Stimulated activated CD8-positive, alpha-beta memory T cell treated with anti-CD3 and anti-CD28 coated beads, Interleukin-15, amount 100 ng/mL, for 1 hour (primary cell): ENCODE measurements at places on chromosomes 6 and 20.

GRCh38 chr6:143598466-143599080 lies 79.2 kb upstream of the PHACTR2 start:
- DNase-seq, result no peak

DNA sequence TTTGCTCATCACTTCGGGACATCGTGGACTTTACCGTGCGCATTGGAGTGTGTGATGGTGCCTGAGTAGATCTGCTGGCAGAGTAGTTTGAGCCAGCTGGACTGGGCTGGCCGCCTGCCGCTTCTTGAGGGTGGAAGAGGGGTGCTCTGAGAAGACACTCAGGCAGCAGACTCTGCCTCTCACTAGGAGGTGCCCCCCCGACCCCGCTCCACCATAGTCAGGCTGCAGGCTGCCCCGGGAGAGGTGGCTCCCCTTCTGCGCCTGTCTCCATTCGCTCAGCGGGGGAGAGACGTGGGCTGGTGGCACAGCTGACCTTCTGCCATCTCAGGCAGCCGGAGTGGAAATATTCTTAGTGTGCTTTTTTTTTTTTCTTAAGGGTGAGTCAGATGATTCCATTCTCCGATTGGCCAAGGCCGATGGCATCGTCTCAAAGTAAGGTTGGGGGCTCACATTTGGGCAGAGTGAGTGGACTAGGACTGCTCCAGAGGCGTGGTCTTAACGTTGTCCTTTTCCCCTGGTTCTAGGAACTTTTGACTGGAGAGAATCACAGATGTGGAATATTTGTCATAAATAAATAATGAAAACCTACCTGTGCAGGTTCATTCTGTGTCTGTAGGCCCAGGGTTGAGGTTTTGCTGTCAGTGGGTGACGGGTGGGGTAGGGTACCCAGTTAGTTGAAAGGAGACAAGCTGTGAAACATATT lies 1.2 kb downstream of the RPS21 start:
- DNase-seq, result no peak

DNA sequence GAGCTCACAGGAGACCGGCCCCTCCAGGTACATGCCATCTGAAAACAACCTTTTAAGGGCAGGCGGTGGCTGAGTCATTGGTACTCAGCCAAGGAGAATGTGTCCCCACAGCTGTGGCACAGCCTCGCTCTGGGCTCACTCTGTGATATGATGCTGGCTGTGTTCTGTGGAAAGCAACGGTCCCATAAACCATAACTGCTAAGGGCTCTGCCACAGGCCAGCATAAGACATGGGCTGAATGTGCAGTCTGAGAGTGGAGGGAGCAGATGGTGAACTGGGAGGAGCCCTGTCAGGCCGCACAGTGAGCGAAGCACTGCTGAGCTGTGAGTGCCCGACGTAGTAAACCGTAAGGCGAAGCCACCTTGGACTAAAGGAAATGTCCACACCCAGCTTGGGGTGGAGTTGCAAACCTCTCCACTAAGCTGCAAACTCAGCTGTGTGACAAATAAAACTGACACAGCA lies 375.8 kb downstream of the THBS2 start:
- no peak for DNase-seq

GRCh38 chr6:96931198-96931597 lies 6.7 kb downstream of the KLHL32 start:
- no peak for DNase-seq

DNA sequence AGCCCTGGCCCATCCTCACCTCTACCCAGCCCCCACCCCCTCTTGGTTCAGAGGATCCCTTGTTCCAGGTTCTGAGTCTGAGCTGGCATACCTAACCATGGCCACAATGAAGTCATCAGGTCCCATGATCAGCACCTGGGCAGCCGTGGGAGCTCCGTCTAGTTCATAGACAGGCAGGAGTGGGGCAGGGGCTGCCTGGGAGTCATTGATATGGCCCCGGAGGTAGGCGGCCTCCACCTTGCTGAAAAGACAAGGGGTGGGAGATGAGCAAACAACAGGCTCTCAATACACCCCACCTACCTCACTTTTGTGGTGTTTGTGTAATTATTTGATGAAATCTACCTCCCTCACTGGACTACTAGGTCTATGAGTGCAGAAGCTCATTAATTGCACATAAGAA lies 20.4 kb downstream of the GGT7 start:
- DNase-seq, result no peak

DNA sequence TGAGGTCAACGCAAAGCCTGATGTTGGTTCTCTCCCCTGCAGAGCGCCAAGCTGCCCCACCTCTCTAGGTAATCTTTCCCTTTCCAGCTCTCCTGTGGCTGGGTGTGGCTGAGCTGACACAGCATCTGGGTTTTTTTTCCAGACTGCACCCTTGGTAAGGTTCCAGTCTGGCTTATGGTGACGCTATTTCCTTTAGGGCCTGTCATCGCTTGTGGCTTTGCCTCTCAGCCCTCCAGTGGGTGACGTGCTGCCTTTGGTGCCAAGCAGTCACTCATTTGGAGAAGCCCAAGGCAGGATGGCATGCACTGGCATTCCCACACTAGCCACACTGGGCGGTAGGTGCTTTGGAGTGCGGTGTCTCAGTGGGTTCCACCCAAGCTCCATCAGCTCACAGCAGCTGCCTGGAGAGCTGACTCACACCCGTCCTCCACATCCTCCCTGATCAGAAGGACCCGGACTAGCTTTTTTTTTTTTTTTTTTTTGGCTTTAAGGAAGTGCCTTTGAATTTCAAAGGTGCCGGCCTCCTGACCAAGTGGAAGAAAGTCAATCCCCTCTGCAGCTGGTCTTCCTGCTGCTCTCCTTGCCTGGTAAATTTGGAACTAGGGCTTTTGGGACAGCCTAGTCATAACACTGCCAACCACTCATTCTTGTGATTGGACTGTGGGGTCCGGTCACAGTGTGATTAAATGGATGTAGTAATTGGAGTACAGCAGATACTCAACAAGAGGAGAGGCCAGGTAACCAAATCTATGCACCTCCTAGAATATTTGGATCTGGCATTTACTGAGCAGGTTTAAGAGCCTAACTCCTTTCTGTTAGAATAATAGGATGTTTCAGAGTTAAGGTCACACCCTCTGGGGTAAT lies 153.6 kb downstream of the CD83 start:
- DNase-seq, result no peak

DNA sequence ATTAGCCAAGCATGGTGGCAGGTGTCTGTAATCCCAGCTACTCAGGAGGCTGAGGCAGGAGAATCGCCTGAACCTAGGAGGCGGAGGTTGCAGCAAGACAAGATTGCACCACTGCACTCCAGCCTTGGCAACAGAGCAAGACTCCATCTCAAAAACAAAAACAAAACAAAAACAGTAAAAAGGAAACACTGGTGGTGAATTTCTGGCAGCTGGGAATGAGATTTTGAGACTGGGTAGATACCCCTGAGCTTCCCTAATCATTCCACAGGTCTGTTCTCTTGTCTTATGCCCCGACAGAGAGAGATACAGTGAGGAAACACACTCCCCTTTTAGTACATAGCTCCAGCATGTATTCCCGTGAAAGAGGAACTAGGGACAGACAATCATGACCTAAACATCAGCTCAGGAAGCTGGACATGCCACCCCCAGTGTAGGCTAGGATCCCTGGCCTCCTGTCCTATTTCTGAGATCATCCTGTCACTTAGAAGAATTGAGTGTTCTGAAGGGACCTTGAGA lies 9.6 kb downstream of the MAN1A1 start:
- no peak for DNase-seq

DNA sequence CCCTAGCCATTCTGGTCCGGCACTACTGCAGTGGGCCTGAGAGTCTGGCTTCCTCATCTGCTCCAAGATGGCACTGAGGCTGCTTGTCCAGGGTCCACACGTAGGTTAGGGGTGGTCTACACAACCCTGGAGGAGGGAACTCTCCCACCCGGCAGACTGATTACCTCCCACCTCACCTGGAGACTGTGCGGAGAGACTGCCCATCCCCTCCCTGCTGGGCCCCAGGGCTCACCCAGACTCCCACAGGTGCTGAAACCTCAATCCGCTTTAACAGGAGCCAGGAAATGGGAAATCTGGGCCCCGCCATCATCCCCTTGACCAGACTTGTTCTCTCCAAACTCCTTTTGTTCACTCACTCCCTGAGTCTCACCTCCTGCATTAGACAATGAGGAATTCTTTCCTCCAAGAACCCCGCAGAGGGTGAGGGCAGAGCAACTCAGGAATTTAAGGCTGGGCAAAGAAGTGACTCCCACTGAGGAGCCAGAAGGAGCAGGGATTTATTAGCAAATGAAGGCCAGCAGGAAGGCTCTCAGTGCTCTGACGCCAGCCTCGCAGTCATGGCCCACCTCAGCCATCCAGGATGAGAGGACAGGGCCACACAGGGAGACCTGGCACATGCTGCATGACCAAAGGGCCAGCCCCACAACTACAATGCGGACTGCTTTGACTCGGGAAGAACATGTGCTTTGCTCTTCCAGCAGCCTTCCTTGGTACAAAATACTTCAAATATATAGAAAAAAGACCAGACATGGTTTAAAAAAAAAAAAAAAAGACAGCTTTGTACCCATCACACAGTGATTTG lies 53.0 kb downstream of the CDK5RAP1 start:
- no peak for DNase-seq

DNA sequence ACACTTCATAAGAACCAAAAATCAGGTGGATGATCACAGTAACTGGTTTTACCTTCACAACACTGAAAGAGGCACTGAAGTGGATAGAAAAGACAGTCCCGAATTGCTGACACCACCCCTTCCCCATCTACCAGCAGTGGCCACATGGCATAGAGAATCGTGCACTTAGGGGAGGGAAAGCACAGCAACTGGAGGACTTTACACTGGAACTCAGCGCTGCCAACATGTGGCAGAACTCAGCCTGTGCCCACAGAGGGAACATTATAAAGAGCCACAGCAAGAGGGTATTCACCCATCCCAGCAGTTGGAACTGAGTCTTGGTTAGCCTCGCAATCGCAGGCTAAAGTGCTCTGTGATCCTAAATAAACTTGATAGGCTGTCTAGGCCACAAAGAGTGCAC lies 6.5 kb upstream of the KIAA1586 start:
- DNase-seq, result no peak

- no peak for DNase-seq
Observed at GRCh38 chr6:28336284-28337120, 554 bp upstream of the ZSCAN31 start.

DNA sequence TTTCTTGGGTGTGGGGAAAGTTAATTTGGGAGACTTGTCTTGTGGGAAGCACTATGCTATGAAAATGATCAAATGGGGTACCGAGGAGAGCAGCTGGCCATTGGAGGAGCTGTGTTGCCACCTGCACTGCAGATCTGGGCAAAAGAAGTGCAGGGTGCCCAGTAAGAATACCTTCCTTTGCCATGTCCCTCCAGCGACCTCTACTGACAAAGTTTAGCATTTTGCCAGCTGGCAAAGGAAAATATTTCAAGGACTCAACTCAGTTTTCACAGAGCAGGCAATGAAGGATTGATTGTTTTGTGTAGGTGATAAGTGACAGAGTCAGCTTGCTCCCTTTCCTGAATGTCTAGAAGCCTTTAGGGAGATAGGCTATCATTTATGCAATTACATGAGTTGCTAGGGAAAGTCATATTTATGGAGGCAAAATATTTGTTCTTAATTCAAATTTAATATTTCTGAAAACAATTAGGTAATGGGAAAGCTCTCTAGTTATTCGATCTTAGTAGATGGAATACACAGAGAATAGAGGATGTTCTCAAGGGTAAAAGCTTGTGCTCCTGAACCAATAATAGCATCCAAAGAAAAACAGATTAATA lies 118.4 kb downstream of the FARS2 start:
- DNase-seq, result no peak

GRCh38 chr6:10520468-10520867 lies 683 bp upstream of the GCNT2 start:
- no peak for DNase-seq

GRCh38 chr6:121436274-121436857 lies 920 bp downstream of the GJA1 start:
- DNase-seq, result no peak

DNA sequence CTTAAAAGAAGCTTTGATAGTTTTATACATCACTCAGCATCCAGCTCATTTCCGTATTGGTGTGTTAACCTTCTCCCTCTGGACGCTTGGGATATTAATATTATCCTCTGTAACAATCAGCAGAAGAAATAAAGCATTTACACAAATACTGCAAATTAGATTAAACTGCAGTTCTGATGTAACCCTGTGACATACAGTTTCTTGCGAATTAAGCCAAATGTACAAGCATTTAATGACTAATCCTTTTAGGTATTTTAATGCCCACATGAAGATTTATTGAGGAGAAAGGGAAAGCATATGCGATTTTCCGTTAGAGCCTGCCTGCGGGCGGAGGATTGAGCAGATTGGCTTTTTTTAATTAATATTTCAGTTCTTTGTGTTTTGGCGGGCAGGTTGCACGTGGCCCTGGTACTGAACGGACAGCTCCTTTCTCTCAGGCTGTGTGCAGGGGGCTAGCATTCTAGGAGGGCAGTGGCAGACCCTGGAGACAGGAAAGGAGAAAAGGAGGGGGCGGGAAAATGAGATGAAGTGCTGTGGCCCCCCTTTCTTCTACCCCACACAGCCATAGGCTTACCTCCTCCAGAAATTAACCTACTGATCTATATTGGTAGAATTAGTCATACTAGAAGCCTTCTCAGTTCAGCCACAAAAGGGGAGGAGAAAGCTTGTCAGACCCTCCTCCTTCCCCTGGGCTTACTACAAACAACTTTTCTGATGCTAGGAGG lies 14.1 kb upstream of the TFAP2D start:
- no peak for DNase-seq

- no peak for DNase-seq
Observed at GRCh38 chr20:54550776-54551396, 75.5 kb downstream of the DOK5 start.

GRCh38 chr20:20939006-20939405 lies 167.2 kb downstream of the LINC00237 start:
- no peak for DNase-seq

GRCh38 chr20:61901392-61902220 lies 164.1 kb downstream of the TAF4 start:
- DNase-seq, result no peak

DNA sequence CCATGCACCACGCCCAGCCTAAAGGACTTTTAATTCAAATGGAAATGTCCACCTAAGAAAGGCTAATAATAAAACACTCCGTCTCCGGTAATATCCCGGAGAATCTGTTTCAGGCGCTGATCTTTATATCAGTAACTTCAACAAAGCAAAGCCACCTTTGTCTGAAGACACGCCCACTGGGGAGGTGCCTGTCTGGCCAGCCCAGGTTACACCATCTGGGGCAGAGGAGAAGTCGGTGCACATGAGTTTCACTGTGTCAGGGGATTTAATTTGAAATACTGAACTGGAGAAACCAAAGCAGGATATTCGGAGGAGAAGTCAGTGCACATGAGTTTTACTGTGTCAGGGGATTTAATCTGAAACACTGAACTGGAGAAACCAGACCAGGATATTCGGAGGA lies 9.4 kb downstream of the SERPINB6 start:
- DNase-seq, result no peak

- DNase-seq, result no peak
Observed at GRCh38 chr6:5305968-5306626, 44.8 kb downstream of the FARS2 start.

GRCh38 chr6:154358019-154358545 lies 1.5 kb upstream of the IPCEF1 start:
- DNase-seq, result no peak

- no peak for DNase-seq
Observed at GRCh38 chr6:52752310-52752709, 11.0 kb downstream of the GSTA2 start.
